ENCODE measurements at places on chromosomes 11 and 22. TPM values are rescaled to one million over a fixed set of nuclear protein-coding genes. Genes with fewer than 3 reads are reported as not detected.

DNA sequence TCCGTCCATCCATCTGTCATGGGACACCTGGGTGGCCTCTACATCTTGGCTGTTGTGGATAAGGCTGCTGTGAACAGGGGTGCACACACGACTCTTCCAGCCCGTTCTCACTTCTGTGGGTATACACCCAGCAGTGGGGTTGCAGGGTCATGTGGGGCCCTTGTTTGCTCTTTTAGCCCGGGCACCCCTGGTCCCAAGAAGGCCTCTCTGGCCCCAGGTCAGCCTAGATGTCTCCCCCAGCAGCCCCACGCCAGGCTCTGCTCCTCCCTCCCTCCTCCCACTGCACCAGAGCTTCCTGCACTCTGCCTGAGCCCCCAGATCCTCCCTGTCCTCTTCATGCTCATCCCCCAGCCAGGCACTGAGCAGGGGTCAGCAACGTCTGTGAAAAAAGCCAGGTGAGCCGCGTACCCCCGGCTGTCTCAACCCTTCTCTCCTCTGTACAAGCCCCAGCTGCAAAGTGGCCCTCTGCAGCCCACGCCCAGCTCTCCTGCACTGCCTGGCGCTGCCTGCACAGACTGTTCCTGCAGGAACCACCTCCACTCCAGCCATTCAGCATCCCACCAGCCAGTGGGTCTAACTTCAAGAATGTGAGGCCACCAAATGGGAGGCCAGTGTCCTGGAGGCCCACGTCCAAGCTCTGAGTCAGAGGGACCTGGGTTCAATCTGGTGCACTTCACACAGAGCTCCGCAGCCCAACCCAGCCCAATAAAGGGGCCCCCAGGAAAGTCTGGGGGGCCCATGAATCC is 1508.9 kb downstream of the BRD1 start:
- no peak for DNase-seq

DNA sequence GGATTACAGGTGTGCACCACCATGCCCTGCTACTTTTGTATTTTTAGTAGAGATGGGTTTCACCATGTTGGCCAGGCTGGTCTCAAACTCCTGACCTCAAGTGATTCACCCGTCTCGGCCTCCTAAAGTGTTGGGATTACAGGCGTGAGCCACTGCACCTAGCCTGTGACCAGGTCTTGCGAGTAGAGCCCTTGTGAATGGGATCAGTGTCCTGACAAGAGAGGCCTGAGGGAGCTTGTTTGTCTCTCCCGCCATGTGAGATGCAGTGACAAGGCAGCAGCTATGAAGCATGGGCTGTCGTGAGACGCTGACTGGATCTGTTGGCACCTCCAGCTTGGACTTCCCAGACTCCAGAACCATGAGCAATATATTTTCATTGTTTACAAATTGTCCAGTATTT is 69.3 kb downstream of the LRRC32 start:
- DNase-seq = no peak

OR52N4 gene
- total RNA-seq = 2.3 TPM

ASPHD2 gene
- 1.9 TPM for total RNA-seq

DNA sequence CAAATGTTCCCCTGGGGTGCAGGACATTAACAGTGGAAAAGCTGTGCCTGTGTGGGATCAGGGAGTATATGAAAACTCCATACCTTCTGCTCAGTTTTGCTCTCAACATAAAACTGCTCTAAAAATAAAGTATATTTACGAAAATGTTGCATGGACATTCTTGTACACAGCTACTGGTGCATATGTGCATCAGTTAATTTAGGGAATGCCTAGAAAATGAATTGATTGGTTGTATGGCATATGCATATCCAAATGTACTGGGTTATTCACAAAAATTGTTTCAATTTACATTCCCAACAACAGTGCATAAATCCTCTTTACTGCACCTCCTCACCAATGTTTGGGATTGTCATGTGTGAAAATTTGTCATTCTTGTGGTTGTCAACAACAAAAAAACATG is 251.1 kb upstream of the MPPED2 start:
- no peak for DNase-seq

FREY1 gene
- 6.8 TPM for total RNA-seq

GRCh38 chr11:70397983-70398833 is at the start of gene CTTN:
CTTN (plus strand) TSS chr11:70398529; CDS start chr11:70407298, 8,769 bp downstream.
- DNase-seq = peak; percentile 30

DNA sequence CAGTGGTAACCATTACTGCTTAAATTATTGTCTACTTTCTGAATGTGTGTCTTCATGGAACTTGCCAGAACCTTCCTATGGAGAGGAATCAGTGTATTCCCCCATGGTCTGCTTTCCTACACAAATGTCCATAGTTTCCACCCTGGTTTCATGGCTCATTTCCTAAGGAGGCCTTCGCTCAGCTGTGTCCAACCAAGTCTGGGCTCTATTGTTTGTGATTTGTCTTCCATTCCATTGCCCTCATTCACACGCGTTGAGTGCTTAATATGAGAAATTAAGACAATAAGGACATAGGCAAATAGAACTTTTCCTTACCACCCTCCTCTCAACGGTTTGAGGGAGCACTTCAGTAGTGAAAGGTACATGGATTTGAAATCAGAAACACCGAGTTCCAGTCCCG is 510.6 kb downstream of the NTM start:
- DNase-seq = no peak

DNA sequence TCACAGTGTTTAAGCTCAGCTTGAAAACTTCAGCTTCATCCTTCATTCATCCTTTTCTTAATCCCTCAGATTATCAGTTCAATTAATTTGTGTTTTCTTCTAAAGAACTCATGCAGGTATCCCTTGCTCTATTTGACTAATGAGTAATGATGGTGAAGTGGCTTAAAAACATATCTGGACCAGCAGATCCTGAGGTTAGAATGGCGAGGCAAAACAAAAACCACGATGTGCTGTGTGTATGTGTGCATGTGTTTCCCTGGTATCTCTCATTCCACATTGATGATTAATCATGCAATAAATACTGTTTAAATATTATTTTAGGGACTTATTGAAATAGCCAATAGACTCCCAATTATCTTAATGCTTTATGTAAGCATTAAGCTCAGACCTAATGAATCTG is 437.0 kb downstream of the DYNC2H1 start:
- no peak for DNase-seq

GRCh38 chr11:26976389-26976788 is 17.5 kb upstream of the FIBIN start:
- DNase-seq = no peak

GRCh38 chr11:61851113-61851899 is 23.2 kb downstream of the FADS2 start:
- no peak for DNase-seq

ARHGAP1 gene
- total RNA-seq = 69.0 TPM

- DNase-seq = no peak
Measured at GRCh38 chr11:9565822-9566560, 7.5 kb upstream of the WEE1 start.

- DNase-seq = no peak
Measured at GRCh38 chr11:27754035-27755017, 54.1 kb upstream of the BDNF start.

DNA sequence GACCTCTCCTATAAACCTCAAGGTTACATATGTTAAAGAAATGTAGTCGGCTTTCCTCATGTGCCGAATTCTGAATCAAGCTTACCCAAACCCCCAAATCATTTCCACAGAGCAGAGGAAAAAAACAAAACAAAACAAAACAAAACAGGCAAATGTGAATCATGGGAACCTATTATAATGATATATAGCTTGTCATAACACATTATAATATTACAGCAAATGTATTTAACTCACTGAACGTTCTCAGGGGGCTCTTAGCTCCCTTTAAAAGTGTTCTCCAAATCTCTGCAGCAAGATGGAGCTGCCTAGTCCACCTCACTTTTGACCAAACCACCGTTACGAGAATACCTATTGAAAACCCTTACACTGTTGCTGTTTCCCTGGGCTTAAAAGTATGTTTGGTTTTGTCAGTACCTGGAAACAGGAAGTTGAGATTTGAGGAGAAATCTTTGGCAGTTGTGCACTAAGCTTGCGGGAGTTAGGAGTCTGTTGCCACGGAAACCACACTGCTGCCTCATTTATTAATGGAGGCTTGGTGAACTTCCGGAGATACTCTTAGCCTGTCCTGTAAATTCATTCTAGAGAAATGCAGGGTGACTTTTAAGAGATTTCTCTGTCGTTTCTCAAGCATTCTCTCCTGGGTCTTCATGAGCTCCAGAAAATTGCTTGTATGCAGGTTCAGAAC is 167.0 kb upstream of the RASSF10 start:
- DNase-seq = no peak

DNA sequence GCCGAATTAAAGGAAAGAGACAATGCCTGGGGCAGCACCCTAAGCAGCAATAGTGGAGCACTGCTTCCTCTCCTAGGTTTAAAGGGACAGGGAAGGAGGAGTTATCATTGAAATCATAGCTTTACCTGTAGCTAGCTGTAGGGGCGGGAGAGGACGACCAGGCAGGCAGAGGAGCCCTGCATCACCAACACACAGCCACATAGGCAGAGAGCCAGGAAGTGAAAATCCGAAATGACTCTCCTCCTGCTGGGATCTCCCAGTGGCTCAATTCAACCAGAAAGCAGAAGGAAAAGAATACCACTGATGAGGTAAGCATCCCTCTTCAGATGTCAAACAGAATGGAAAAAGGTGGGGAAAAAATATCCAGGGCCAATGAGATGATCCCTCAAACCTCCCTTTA is 20.4 kb downstream of the MRGPRX4 start:
- DNase-seq = no peak

DNA sequence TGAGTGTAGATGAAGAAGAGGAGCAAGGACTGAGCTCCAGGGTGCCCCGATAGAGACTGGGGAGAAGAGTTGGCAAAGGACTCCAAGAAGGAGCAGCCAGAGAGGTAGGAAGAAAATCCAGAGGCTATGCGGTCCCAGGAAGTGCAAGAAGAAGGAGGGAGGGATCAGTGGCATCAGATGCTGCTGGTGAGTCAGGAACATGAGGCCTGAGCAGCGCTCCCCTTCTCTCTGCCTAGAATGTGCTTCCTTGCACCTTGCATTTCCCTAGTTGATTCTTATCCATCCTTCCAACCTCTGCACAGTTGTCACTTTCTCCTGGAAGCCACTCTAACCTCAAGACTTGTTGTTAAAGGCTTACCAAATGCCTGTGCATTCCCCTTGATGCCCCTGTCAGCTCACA is 21.3 kb downstream of the KCNC1 start:
- DNase-seq = no peak

IL18 gene
- total RNA-seq = 0.35 TPM

- DNase-seq = no peak
Measured at GRCh38 chr22:30307041-30307574, 17.8 kb upstream of the CASTOR1 start.

KCNA4 gene
- total RNA-seq = not detected

DNA sequence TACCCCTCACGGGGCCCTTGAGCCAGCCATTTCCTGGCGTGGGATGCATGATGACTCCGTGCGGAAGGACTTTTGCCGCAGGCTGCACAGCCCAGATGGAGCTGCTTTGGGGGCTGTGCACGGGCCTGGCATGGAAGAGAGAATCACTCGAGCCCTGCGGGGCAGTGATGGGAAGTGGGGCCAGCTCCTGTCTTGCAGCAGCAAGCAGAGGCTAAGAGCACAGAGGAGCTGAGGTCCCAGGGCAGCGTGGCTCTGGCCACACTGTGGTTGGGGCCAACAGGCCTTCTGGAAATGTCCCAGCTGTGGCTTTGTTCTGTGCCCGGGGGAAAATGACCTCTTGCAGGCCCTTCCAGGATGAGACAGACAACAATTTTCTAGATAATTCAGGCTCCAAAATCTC is 92.7 kb upstream of the TIMP3 start:
- DNase-seq = no peak

GRCh38 chr22:43273902-43274484 is 69.2 kb downstream of the SCUBE1 start:
- DNase-seq = peak; percentile 35

DNA sequence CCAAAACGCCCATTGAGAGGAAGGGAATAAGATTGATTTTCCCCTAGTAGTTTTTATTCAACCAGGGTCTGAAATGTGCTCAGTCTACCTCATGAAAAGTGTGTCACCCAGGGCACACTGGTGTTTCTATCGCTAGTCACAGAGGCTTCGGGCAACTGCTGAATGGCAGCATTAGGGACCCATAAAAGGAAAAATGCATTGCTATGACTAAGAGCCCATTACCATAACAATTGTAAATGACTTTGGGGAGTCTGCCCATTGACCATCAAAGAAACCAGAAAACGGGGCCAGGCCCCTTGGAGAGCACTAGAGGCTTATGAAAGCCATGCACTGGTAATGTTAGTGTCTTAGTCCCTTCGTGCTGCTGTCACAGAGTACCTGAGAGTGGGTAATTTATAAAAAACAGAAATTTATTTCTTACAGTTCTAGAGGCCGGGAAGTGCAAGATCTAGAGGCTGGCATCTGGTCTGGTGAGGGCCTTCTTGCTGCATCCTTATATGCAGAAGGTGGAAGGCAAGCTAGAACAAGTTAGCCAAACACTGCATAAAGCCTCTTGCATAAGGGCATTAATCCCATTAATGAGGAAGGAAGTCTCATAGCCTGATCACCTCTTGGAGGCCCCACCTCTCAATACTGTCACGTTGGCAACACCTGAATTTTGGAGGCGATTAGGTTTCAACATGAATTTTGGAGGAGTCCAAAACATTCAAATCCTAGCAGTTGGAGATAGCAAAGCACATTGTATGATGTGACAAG is 306.7 kb downstream of the ST3GAL4 start:
- no peak for DNase-seq

DNA sequence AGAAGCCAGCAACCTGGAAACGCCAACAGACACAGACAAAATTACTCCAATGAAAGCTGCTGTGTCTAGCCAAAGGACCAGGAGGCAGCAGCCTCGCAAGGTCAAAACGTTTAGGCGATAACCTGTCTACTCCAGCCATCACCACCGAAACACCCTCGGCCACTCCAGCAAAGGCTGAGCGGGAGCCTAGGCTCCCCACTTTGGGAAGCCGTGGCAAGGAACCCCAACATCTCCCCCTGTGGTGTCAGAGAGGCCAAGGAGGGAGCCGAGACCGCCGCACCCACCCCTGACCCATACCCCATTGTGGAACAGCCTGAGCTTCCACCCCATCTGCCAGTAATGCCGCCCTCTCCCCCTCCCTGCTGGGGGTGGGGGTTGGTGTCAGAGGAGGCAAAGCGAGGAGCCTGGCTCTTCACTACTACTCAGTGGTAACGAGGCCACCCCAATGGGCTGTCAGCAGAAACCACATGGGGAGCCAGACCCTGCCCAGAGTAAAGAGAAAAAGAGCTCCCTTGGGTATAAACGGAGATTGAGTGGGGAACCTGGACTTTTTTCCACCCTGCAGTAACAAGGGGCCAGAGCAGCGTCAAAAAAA is 33.9 kb upstream of the SEPTIN5 start:
- DNase-seq = no peak

- no peak for DNase-seq
Measured at GRCh38 chr11:28366549-28367346, 258.6 kb downstream of the METTL15 start.

DNA sequence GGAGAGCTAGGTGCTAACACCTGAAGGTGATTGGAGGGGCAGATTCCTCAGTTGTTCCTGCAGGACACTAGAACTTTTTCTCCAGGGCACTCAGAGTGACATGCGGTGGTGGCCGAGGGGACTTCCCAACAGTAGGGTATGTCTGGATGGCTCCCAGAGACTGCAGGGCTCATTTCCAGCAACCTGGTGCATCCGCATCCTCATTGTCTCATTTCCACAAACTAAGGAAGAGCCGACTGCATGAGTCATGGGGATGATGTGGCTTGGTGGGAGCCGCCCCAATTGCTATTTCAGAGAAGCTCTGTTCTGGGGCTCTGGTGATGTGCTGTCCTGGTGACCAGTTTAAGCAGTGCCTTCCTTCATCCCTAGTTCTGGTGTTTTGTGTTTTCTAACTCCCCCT is 2.8 kb upstream of the ROBO4 start:
- DNase-seq = no peak

ISX gene
- total RNA-seq = not detected
